ENCODE measurements at places on chromosomes 2 and 18. TPM values are rescaled to one million over a fixed set of nuclear protein-coding genes. Genes with fewer than 3 reads are reported as not detected.

TMEM182 gene
- total RNA-seq, result 1.2 TPM

SERPINB11 gene
- total RNA-seq, result not detected

CCDC148 gene
- 0.13 TPM for total RNA-seq

FOXD4L1 gene
- not detected for total RNA-seq

LANCL1 gene
- 16.1 TPM for total RNA-seq

TBR1 gene
- not detected for total RNA-seq

STAT4 gene
- total RNA-seq, result 4.6 TPM

CD8B2 gene
- total RNA-seq, result not detected

GRCh38 chr2:217127744-217128143 lies 267.9 kb upstream of the TNP1 start:
- H3K36me3 ChIP-seq, result no peaks in the 10 kb centered on the region
- no peak for DNase-seq
- H3K4me3 ChIP-seq, result no peak overlapping the region
- no peaks in the 10 kb centered on the region for H3K4me1 ChIP-seq
- H3K27ac ChIP-seq, result no peak overlapping the region

- no peaks in the 10 kb centered on the region for H3K27me3 ChIP-seq
- H3K36me3 ChIP-seq, result no peaks in the 10 kb centered on the region
- H3K4me1 ChIP-seq, result no peaks in the 10 kb centered on the region
- no peak for DNase-seq
- no peak overlapping the region for H3K4me3 ChIP-seq
- H3K27ac ChIP-seq, result no peak overlapping the region
These were observed 27.4 kb upstream of the VRK2 start for GRCh38 chr2:58019229-58019628.

DNA sequence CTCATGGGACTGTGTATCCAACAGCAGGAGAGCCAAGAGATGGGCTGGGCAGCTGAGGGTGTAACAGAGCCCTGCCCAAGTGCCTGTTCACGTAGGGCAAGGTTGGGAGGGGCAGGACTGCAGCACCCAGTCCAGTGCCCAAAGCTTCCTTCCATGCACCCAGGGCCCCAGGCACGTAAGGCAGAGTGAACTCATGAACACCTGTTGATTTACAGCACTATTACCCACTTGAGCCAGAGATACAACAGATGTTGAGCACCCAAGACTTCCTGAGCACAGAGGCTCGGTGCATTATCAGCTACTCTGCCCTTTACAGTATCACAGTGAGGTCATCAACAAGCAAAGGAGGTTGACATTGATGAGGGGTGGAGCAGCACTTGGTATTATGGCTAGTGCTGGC lies 50.2 kb upstream of the FHL2 start:
- H3K36me3 ChIP-seq, result no peaks in the 10 kb centered on the region
- H3K27ac ChIP-seq, result no peak overlapping the region
- no peaks in the 10 kb centered on the region for H3K4me1 ChIP-seq
- H3K27me3 ChIP-seq, result no peaks in the 10 kb centered on the region

DNA sequence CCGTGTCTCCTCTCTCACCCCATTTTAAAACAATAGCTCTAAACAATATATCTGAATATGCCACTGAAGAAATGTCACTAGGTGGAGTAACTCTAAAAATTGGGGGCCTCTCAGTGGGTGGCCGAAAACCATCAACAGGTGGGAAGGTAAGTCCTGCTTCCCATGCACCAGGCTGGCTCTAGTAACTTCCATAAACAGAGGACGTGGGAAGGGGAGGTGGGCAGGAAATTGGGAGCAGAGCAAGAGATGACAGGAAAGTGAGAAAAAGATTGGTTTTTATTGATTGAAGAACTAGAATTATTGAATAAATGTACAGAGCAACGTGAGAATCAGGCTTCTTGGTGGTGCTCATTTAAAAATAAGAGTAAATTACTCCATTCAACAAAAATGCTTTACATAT lies 170.4 kb downstream of the SOCS6 start:
- H3K27ac ChIP-seq, result no peak overlapping the region
- H3K27me3 ChIP-seq, result no peaks in the 10 kb centered on the region
- no peak for DNase-seq
- H3K4me1 ChIP-seq, result no peaks in the 10 kb centered on the region
- no peaks in the 10 kb centered on the region for H3K36me3 ChIP-seq

GRCh38 chr2:8855010-8855409 lies 17.6 kb upstream of the KIDINS220 start:
- DNase-seq, result no peak
- H3K27me3 ChIP-seq, result no peaks in the 10 kb centered on the region
- H3K4me1 ChIP-seq, result no peaks in the 10 kb centered on the region
- no peak overlapping the region for H3K27ac ChIP-seq
- no peaks in the 10 kb centered on the region for H3K36me3 ChIP-seq

DNA sequence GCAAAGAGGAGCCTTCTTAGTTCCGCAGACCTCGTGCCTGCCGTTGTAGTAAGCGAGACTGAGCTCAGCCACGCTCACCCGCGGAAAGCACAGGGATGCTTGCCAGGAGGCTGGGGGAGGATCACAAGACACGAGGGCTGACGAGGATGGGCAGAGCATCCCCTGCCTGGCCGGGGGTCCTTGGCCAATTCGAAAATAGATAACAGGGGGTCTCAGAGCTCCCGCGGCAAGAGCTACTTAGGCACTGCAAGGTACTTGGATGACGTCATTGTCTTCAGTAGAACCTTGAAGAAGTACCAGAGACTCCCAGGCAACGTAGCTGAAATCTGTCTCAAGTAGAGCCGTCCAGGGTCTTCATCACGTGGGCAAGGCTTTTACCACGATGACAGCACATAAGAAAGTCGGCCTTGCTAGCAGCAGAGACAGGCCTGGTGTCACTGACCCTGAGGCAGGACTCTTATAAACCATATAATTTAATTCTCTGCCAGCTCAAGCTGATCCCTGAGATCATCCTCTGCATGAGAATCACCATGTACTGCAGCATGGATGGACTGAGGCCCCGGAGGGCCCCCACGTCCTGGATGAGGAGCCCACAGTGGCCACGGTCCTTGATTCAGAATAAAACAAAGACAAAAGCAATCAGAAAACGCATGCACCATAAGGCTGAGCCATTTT lies 81.9 kb downstream of the TMEM18 start:
- H3K4me1 ChIP-seq, result no peaks in the 10 kb centered on the region
- no peaks in the 10 kb centered on the region for H3K36me3 ChIP-seq
- H3K4me3 ChIP-seq, result no peak overlapping the region
- DNase-seq, result no peak
- no peaks in the 10 kb centered on the region for H3K27me3 ChIP-seq

GRCh38 chr2:215832791-215833190 lies 180.6 kb downstream of the MREG start:
- peak; percentile 66 for DNase-seq
- H3K27ac ChIP-seq, result no peak overlapping the region
- peaks cover 46% of the 10 kb centered on the region for H3K4me1 ChIP-seq
- H3K4me3 ChIP-seq, result no peak overlapping the region
- H3K36me3 ChIP-seq, result no peaks in the 10 kb centered on the region

DNA sequence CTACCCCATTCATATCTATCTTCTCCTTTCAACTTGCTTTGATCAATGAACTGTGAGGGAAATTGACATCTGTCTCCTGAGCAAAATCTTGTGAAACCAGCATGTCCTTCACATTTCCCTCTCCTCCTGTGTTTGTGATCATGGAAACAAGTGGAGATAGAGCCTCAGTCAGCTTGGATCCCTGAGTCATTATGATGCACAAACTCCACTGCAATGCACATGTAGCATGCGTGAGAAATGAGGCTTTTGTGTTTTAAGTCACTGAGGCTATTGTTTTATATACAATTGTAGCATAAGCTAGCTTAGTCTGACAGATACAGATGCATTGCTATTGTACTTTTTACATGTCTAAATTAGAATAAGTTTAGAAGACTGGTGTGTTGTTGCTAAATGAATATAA lies 85.2 kb upstream of the HNMT start:
- no peaks in the 10 kb centered on the region for H3K4me1 ChIP-seq
- H3K27me3 ChIP-seq, result no peaks in the 10 kb centered on the region
- DNase-seq, result no peak
- no peaks in the 10 kb centered on the region for H3K36me3 ChIP-seq

- H3K4me3 ChIP-seq, result peak within 1 kb of the TSS; percentile 61
- DNase-seq, result peak; percentile 44
- H3K27me3 ChIP-seq, result no peaks in the 10 kb centered on the region
- peaks cover 12% of the 10 kb centered on the region for H3K36me3 ChIP-seq
These were observed at the start of gene INHBB for GRCh38 chr2:120346026-120346666. Gene INHBB, plus strand, starts transcription at chr2:120346136. Its CDS starts 53 bp downstream, at chr2:120346189.

DNA sequence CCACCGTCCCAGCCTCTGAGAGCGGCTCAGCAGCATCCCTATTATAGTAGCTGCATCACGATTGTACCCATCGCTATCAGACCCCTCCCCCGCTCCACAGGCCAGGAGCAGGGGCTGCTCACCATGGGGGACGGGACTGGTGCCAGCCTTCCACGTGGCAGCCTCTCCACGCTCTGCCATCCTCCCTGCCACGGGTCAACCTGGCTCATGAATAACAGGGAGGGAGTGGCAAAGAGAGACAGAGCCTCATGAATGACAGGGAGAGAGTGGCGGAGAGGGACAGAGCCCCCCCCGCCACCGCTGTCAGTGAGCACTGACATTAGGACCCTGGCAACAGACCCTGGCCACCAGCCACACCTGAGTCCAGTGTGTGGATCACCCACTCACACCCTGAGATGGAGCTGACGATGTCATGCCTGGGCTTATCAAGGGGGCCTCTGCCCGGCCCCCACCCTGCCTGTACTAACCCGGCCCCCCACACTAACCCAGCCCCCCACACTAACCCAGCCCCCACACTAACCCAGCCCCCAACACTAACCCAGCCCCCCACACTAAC lies 16.9 kb downstream of the CROCC2 start:
- H3K4me3 ChIP-seq, result no peak overlapping the region
- no peaks in the 10 kb centered on the region for H3K36me3 ChIP-seq
- DNase-seq, result peak; percentile 38

- H3K36me3 ChIP-seq, result no peaks in the 10 kb centered on the region
- H3K27ac ChIP-seq, result no peak overlapping the region
- H3K4me1 ChIP-seq, result no peaks in the 10 kb centered on the region
- H3K27me3 ChIP-seq, result no peaks in the 10 kb centered on the region
These were observed 11.8 kb downstream of the CCDC85A start for GRCh38 chr2:56195563-56195962.

DNA sequence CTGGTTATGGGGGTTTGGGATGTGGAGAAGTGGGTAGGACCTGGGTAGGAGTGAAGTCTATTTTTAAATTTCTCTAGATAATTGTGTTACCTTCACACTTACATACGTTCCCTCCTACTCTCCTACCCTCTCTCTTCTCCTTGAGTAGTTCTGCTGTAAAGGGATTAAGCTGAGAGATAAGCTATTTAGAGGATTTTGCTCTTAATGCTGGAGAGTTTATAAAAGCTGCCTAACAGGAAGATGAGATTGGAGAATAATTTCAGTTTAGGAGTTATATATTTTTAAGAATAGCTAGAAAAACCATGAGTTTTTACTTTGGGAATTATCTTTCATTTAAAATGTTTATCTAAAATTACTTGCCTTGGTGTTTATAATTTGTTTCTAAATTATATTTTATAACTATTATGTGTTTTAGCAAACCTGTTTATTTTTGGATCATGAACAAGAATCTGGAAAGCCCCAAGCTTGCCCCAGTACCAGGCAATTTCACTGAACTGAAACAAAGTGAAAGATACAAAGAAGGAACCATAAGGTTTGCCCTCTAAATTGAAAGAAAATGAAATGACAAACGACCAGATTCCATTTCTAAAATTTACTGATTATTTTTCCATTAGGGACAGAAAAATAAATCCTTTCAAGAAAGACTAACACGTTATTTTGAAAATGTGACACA lies 101.5 kb downstream of the ZNF532 start:
- H3K4me1 ChIP-seq, result no peaks in the 10 kb centered on the region
- no peak overlapping the region for H3K4me3 ChIP-seq
- H3K27ac ChIP-seq, result no peak overlapping the region
- no peaks in the 10 kb centered on the region for H3K36me3 ChIP-seq

DNA sequence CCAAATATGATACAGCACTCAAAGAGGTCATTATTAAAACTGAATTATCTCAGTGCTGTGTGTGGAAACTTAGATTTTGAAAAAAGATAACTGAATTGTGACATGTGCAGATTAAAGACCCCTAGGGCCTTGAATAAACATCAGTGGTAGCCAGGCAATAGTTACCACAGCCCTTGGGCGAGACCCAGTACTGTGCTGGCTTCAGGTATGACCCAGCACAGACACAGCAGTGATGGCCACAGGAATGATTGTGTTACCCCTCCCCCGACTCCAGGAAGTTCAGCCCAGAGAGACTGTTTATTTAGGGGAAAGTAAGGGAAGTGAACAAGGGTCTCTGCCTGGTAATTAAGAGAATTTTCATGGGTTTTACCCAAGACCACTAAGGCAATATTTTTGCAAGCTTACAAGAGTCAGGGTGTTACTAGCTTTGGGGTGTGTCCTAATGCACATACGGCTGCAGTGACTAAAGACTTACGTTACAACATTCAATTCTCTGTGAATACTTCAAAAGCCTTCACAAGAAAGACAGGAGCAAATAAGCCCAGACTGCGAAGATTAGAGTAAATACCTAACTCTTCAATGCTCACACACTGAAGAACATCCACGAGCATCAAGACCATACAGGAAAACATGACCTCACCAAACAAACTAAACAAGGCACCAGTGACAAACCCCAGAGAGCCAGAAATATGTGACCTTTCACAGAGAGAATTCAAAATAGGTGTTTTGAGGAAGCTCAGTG lies 28.2 kb upstream of the ITGAV start:
- DNase-seq, result no peak
- no peaks in the 10 kb centered on the region for H3K4me1 ChIP-seq
- H3K4me3 ChIP-seq, result no peak overlapping the region
- H3K27ac ChIP-seq, result no peak overlapping the region
- no peaks in the 10 kb centered on the region for H3K27me3 ChIP-seq

GRCh38 chr2:44543773-44544725 lies 182.3 kb downstream of the CAMKMT start:
- no peaks in the 10 kb centered on the region for H3K36me3 ChIP-seq
- H3K27ac ChIP-seq, result peak overlapping the region; percentile 11
- H3K4me1 ChIP-seq, result no peaks in the 10 kb centered on the region
- DNase-seq, result no peak
- H3K27me3 ChIP-seq, result no peaks in the 10 kb centered on the region
- no peak overlapping the region for H3K4me3 ChIP-seq

- DNase-seq, result no peak
- H3K4me1 ChIP-seq, result no peaks in the 10 kb centered on the region
- H3K36me3 ChIP-seq, result no peaks in the 10 kb centered on the region
- no peak overlapping the region for H3K4me3 ChIP-seq
- H3K27ac ChIP-seq, result no peak overlapping the region
- no peaks in the 10 kb centered on the region for H3K27me3 ChIP-seq
These were observed 88.4 kb upstream of the AFF3 start for GRCh38 chr2:100230754-100231153.
